Activated CD8-positive, alpha-beta T cell treated with anti-CD3 and anti-CD28 coated beads, Interleukin-2, amount 10 ng/mL, durations not matched to agents 7 days and 5 days (primary cell): ENCODE measurements at places on chromosomes 16 and 17. TPM values are rescaled to one million over a fixed set of nuclear protein-coding genes. Genes with fewer than 3 reads are reported as not detected.

DNA sequence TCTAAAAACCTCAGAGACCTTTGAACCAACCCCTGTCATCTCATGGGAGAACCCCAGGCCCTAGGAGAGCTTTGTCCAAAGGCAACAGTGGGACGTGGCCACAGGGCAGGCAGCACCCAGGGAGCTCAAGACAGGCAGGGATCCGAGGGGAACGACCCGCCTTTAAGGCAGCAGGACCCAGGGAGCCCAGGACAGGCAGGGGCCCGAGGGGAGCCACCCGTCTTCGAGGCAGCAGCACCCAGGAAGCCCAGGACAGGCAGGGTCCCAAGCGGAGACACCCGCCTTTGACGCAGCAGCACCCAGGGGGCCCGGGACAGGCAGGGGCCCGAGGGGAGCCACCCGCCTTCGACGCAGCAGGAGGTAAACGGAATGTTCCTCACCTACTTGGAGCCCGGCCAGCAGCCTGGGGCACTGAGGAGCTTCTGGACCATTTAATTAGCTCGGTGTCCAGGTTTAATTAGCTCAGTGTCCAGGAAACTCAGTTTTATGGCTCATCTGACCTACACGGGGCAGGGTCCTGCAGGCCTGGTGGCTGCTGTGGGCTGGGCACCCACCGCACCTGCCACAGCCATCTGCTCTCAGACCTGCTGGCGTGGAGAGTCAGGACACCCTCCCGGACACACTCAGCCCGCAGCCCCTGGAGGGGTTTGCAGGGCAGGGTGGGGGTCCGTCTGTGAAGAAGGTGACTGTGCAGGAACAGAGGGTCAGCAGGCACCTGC lies 24.4 kb downstream of the PIEZO1 start:
- no peak for DNase-seq

DNA sequence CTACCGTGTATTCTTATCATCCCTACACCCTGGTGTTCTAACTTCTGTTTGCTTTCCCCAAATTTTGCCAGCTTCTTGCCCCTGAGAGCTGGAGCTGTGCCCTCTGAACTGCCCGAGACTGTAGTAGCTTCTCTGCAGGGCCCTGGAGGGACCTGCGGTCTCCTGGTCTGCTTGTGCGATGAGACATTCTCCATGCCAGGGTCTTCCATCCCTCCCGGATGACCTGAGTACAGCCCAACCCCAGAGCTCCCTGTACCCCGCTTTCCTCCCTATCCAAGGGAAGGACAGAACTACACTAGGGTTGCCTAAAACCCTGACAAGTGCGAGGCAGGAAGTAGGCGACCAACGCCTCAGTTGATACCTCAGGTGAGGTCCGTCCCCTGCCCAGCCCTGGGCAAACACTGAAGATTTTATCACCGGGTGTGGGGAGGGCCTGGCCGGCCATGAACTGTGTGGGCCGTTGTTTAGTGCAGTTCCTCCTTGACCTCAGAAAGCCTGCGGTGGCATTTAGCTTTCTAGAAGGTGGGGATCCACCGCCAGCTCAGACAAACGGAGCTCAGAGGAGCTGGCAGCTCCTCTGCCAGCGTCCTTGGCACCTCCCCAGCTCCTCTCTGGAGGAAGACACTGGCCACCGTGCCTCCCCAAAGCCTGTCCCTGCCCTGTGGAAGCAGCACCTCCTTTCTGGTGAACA lies 13.7 kb downstream of the CANT1 start:
- DNase-seq: no peak

Gene NPIPB8
- total RNA-seq: 1.0 TPM

GRCh38 chr17:72945473-72945872 lies 147.0 kb downstream of the SLC39A11 start:
- no peak for DNase-seq

DNA sequence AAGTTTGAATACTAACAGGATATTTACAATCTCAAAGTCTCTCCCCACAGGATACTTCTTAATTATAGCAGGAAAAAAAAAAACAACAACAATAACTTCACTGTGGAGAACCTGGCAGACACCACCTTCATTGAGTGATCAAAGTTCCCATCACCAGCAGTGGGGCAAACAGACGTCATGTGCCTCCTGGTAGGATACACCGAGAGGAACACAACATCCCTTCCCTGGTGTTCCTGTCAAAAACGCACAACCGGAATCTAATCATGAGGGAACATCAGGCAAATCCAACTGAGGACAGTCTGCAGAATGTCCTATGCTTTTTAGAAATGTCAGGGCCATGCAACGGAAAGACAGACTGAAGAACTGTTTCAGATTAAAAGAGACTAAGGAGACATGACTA lies 80.0 kb downstream of the ZFHX3 start:
- DNase-seq: no peak

GRCh38 chr17:57744195-57745170 lies 616 bp downstream of the CCDC182 start:
- DNase-seq: no peak

Gene NDRG4
- total RNA-seq: not detected

DNA sequence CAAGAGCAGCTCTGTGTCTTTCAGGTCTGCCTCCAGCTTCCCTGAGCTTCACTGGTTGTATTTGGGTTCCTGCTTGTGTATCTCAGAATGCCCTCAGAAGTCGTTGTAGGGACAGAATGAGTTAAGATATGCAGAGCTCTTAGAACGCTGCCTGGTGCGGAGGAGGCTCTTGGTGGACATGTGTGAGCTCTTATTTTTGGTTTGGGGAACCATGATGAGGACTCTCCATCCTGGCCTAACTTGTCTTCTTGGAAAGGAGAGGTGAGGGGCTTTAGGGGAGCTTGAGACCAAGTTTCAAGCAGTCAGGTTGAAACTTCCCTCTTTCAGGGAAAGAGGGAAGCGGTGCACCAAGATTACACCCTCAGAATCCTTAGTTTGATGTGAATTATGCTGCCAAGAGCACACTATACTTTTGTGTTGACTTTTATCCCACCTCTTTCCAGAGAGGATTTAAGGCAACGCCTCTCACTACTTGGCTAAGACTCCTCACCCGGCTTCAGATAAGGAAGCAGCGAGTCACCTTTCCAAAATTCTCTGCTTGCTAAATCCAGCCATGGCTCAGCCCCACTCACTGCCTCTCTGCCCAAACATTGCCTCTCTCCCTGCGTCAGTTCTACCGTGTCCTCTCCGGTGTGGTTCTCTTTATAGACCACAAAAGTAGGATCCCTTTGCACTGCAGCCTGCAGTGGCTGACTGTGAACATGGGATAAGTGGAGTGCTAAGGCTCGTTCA lies 12.7 kb downstream of the CDK5RAP3 start:
- DNase-seq: no peak

Gene ZNF750
- not detected for total RNA-seq
